ENCODE measurements at places on chromosomes 6 and 20.

GRCh38 chr20:56428410-56428809, 16.4 kb downstream of the CASS4 start:
- DNase-seq: no peak

DNA sequence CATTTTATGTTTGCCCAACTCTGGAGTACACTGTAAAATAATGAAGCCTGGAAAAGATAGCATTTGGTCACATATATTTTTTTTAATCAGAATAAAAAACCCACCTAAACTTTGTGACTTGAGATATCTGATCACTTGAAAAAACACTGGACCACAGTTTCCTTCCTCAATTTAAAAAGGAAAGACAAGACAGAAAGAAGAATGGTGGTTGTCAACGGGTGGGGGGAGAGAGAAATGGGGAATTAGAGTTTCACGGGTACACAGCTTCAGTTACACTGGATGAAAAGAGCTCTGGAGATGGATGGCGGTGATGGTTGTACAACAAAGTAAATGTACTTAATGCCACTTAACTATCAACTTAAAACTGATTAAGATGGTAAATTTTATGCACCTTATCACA, 14.7 kb upstream of the DST start:
- DNase-seq: no peak

- no peak for DNase-seq
Measured at GRCh38 chr20:8271727-8272126, 139.7 kb downstream of the PLCB1 start.

DNA sequence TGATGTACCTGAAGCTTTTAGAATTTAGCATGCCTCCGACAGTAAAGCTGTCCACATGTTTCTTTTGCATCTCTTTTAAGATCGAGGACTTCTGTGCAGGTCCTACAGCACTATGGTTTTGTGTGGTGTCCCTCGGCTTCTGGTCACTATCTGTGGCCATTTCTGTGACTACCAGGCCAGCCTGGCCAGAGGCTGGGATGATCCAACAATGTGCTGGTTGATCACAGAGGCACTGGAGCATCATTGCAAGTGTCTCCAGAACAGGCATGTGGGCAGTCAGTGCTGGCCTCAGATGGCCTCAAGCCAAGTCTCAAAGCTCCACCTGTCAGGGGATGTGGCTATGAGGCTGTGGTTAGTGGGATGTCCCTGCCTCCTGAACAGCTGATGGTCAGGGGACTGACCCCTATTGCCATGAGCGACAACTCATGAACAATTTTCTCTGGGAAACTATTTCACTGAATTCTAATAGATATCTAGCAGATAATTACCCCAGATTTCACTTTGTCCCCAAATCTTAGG, 136.6 kb downstream of the SYNDIG1 start:
- no peak for DNase-seq

Measured in Panc1 (cell line).